Transverse colon (tissue), 4 donors: ENCODE measurements at places on chromosomes 1 and 21. TPM values are rescaled to one million over a fixed set of nuclear protein-coding genes. Genes with fewer than 3 reads are reported as not detected.

The CPTP gene
- total RNA-seq, result 61.9 TPM

GRCh38 chr1:32091591-32091990 lies 16.3 kb upstream of the KPNA6 start:
- no peaks in the 10 kb centered on the region for H3K27me3 ChIP-seq
- H3K4me1 ChIP-seq, result no peaks in the 10 kb centered on the region

GRCh38 chr1:35672116-35672515 lies 30.8 kb upstream of the PSMB2 start:
- no peaks in the 10 kb centered on the region for H3K4me1 ChIP-seq
- no peak overlapping the region for H3K4me3 ChIP-seq
- H3K27ac ChIP-seq, result no peak overlapping the region
- peaks cover 10% of the 10 kb centered on the region for H3K27me3 ChIP-seq
- H3K36me3 ChIP-seq, result no peaks in the 10 kb centered on the region
- DNase-seq, result no peak

- H3K36me3 ChIP-seq, result no peaks in the 10 kb centered on the region
- no peaks in the 10 kb centered on the region for H3K4me1 ChIP-seq
- no peak overlapping the region for H3K27ac ChIP-seq
Measured at GRCh38 chr1:182113879-182114626, 52.5 kb upstream of the ZNF648 start.

GRCh38 chr1:2845869-2846268 lies 44.4 kb upstream of the TTC34 start:
- no peak overlapping the region for H3K27ac ChIP-seq
- H3K4me1 ChIP-seq, result no peaks in the 10 kb centered on the region
- peak; percentile 15 for DNase-seq

DNA sequence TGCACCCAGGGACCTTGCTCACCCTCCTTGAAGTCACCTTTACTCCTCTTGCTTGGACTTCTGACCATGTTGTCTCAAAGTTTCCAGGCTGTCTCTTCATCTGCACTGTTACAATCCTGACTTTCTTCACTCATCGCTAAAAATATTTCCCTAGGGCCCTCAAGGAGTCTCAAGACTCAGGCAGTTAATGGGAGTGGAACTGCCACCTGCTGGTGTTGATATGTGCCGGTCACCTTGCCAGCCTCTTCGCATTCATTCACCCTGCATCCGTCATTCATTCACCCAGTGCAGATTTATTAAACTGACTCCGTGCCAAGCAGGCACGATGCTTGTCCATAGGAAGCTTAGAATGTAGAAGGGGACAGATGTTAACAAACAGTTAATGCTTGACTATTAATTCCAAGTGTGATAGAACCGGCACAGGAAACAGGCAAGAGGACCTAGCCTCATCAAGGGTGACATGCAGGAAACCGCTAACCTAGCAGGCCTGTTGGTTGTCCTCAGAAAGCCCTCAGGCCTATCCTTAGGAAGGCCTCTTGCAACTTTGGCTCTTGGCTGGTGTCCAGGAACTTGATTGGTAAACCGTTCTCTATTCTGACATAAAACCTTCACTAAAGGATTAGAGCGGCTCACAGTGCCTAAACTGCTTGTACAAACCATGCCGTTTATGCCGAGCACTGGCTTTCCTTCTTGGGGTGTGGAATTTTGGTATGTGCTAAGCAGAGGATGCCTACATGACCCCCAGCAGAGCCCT lies 342.2 kb downstream of the CAMTA1 start:
- H3K4me1 ChIP-seq, result no peaks in the 10 kb centered on the region
- H3K36me3 ChIP-seq, result no peaks in the 10 kb centered on the region
- DNase-seq, result no peak
- no peaks in the 10 kb centered on the region for H3K27me3 ChIP-seq
- H3K4me3 ChIP-seq, result no peak overlapping the region
- H3K27ac ChIP-seq, result no peak overlapping the region

The SFN gene
- 50.2 TPM for total RNA-seq

The PRXL2B gene
- total RNA-seq, result 40.3 TPM

The DNASE2B gene
- 0.64 TPM for total RNA-seq

The PDZK1 gene
- 3.0 TPM for total RNA-seq
